NCI-H187 (cell line): ENCODE measurements at places on chromosomes 12 and 14.

- DNase-seq = no peak
Measured at GRCh38 chr14:53766106-53766505, 190.5 kb downstream of the BMP4 start.

- DNase-seq = no peak
Measured at GRCh38 chr14:64708148-64709004, 4.2 kb downstream of the PLEKHG3 start.

- DNase-seq = no peak
Measured at GRCh38 chr14:93914278-93914677, 12.9 kb upstream of the FAM181A start.

DNA sequence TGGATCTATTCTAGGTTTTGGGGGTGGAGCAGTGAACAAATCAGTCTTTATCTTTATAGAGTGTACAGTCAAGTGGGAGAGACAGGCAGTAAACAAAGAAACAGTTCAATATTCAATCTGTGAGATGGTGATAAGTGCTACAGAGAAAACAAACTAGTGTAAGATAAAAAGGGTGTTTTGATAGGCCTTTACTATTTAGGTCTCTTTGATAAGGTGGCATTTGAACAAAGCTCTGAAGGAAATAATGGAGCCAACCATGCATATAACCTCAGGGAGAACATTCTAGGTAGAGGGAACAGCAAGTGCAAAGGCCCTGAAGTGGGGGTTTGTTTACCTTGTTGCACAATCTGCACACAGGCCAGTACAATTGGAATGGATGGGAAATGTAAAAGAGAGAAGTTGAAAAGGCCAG lies 47.3 kb downstream of the PTPN11 start:
- DNase-seq = no peak

- no peak for DNase-seq
Measured at GRCh38 chr12:12327802-12328201, 22.2 kb downstream of the MANSC1 start.

DNA sequence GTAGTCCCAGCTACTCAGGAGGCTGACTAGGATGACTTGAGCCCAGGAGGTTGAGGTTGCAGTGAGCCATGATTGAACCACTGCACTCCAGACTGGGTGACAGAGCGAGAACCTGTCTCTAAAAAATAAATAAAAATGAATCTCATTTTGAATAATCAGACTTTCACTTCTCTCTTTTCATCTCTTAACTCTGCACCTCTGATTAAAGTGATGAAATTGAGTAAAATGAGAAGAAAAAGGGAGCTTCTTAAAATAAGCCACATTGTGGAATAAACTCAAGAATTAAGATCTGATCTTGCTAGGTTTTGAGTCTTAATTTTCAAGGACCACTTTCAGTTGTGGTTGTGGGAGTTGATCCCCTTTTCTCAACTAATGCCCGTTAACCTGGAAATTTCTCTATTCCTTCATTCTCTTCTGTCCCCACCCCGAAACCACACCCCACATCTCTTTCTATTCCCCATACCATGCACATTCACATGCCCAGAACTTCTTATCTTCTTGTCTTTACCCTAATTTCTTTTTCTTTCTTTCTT lies 70.9 kb upstream of the ETV6 start:
- no peak for DNase-seq

DNA sequence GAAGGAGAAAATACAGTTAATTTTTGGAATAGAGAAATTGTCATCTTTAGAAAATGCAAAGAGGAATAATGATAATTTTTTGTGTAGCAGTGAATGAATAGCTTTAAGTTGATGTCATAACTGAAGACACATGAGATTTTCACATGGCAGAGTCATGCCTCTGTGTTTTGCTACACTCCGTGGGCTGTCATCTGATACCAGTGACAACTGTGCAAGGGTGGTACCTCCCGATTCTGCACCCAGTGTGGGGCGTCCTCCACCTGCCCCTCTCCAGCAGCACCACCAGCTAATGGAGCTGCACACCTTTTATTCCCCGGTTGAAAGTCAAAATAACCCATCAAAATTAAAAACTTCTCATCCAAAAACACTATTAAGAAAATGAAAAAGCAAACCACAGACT lies 47.2 kb downstream of the ANKRD9 start:
- DNase-seq = no peak

GRCh38 chr12:110348431-110349059 lies 55.0 kb downstream of the ANAPC7 start:
- no peak for DNase-seq

DNA sequence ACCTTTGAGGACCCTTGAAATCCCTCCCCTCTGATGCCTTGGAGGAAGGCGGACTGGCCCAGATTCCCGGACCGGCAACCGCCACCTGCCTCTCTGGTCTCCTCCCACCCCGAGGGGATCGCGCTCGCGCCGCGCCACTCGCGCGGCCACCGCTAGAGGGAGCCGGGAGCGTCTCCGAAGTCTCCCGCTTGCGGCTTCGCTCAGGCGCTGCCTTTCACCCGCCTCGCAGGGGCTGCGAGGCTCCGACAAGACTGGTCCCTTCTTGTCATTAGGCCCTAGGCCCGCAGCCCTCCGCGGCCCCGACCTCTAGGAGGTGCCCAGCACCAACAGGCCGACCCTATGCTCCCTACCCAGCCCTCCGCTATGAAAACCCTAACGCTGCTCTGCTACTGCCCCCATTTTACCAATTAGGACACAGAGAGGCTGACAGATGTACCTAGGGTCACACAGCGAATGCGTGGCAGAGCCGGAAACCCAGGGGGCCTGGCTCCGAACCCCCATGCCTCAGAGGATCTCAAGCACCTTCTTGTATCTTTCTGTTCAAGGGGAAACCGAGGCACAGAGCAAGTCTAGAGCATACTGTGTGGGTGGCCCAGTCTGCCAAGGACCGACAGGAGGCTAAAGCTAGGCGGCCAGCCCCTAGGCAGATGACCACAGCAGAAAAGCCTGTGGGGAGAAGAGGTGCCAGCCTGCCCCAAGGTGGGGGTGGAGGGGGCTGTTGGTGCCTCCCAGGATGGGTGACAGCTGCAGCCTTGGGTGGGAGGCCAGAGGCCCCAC lies 21.4 kb upstream of the VSX2 start:
- peak; percentile 16 for DNase-seq

- no peak for DNase-seq
Measured at GRCh38 chr12:8678661-8679111, 16.1 kb upstream of the MFAP5 start.

GRCh38 chr12:132277374-132277941 lies 51.9 kb downstream of the GALNT9 start:
- DNase-seq = no peak

DNA sequence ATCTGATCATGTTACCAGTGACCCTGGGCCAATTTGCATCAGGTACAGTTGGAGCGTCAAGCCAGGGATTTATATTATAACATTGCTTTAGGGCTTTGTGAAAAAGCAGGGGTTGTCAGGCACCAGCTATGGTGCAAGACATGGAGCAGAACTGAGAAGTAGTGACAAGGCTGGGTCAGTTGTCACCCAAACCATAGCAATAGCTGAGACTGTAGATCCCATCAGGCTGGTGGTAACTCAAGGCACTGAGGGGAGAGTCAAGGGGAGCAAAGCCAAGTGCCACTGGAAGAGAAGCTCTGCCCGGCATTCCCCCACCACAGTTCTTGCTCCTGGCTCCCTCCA lies 16.9 kb downstream of the BCL2L14 start:
- no peak for DNase-seq

DNA sequence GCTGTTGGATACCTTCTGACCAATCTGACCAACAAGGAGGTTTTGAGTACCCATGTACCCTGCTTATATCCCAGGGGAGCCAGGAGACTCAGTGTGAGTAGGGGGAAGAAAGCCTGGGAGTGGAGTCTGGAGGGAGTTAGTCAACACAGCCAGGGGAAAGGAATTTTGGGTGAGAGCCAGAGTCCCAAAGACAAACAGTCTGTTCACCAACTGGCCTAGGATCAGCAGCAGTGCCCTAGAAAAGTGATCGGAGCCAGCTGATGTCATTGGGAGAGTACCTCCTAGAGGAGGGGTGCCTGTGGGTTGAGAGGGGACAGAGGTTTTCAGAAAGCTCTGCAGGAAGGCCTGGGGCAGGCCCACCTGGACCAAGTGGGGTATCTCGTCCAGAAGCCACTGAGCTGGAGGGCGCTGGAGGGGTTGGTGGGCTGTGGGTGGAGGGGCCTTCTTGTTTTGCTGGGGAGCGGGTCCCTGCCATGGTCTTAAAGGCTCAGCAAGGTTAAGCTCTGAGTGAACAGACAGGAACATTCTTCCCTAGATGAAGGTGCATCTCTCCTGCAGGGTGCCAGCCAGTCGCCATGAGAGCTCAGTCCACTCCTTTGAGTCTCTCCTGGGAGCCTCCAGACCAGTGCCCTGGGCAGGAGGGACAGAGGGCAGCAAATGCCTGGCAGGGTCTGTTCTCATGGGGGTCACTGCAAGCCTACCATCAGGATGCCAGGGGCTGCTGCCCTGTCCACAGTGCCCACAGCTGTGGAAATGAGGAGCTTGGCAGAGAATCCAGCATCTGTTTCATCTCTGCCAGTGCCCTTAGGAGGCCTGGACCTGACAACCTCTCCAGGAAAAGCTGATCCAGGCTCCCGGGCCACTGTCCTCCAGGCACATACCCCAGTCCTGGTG lies 63.6 kb downstream of the CHGA start:
- no peak for DNase-seq
